ENCODE measurements at places on chromosomes 6 and 20.

DNA sequence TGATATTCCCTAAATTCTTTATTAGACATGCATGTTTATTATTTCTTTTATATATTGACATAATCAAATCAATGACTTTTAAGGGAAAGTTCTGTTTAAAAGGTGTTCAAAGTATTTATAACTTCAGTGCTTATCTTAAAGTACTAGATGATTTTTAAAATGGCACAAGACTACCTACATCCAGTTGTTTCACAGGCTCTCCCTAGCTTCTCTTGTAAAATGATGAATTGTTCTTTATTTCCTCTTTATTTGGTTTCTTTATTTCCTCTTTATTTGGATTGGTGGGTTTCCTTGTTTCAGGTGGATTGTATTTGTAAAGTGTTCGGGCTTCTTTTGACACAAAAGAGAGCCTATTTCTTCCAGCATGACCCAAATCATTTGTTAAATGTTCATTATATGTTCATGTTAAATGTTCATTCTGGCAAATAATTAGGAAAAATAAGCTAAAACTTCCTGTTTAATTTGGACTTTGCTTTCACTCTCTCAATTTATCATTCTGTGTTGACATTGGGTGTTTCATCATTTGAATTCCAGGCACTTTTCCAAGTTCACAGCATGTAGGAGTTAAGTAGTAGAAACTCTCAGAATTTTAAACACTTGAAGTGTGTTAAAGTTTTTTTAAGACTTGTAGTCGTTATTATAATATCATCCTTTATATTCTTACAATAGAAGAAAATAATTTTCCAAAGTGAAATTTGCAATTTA, 24.6 kb downstream of the MLIP start:
- no peak for DNase-seq

DNA sequence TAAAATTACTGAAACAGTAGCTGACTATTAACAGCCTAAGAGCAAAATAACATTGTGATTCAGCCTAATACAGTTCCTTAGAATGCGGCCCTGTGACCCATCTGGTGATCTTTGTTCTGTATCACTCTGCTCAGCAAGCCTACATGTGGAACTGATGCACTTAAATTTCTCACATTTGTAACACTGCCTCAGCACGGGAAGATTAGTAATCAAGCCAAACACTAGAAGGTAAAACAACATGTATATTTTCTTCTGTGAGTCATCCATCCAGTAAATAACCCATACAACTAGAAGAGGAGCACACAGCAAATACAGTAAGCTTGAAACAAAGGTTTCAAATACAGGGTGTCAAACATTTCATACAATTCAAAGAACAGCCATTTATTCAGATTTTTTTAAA, 189.7 kb upstream of the NOX3 start:
- DNase-seq: no peak

GRCh38 chr6:140850438-140850837, 1282.3 kb upstream of the GJE1 start:
- DNase-seq: peak; percentile 13

GRCh38 chr20:6623989-6624388, 143.5 kb upstream of the BMP2 start:
- no peak for DNase-seq

DNA sequence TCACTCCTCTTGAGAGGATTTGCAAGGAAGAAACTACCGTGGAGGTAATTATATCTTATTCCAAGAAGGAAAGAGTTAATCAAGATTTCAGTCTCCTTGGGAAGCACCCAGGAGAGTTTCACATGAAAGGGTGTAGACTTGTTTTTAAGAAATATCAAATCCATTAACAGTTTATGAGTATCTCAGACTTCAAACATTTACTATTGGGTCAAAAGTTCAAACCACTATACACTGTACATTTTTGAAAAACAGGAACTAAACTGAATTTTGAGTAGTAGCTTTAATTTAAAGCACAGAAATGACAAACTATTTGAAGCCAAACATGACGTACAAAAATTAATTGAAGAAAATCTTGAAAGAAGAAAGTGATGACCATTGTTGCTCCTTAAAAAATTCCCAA, 164.0 kb downstream of the FOXC1 start:
- no peak for DNase-seq

- DNase-seq: no peak
Measured at GRCh38 chr6:37041521-37041920, 36.1 kb downstream of the FGD2 start.

GRCh38 chr20:2851086-2851485, 10.5 kb downstream of the VPS16 start:
- DNase-seq: no peak

Measured in umbilical cord (tissue), 2 donors.